GM12864 (cell line): ENCODE measurements at places on chromosomes 11 and 22.

DNA sequence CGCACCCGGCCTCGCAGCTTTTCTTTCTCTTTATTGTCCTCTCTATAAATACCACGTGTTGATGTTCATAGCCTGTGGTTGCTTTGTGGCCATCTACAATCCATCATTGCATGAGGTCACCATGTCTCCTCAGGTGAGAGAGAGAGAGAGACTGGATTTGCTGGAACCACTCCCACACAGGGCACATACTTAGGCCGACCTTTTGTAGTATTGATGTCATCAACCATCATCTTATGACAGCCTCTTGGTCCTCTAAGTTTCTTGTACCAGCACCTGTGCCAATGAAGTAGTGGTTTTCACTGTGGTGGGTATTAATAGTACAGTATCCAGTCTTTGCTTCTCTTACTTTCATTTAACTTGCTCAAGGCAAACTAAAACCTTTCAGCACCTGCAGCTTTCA is 22.8 kb upstream of the P2RY6 start:
- no peak for DNase-seq

GRCh38 chr11:60633645-60634044 is 65.8 kb upstream of the MS4A8 start:
- no peak for DNase-seq

DNA sequence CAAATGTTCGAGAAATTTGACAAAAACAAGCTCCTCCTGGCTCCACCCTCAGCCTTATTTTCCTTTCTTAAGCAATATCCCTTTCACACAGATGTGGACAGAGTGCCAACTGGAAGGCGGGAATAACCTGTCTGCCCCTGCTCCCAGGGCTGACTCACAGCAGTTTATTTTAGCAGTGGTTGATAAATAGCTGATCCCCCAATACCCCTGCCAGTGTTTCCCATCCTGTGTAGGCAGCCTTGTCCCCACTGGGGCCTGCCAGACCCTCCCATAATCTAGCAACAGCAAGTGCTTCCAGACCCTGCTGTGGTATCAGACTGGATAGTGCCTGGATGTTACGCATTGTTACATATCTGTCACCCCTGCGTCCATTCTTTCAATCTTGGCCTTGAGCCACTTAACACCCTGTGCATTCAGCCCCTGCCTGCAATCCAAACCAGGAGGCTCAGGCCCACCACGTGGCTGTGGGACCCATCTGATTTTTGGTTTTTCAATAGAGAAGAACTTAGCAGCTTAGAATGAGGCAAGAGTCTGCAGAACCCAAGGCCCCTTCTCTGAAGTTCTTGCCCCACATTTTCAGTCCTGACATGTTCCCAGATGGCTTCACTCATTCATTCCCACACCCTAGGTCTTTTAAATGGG is 53.7 kb downstream of the PARVA start:
- DNase-seq: no peak

GRCh38 chr11:81515566-81515965 is 1218.1 kb downstream of the FAM181B start:
- DNase-seq: no peak

- no peak for DNase-seq
Observed at GRCh38 chr11:48098024-48098423, 117.7 kb downstream of the PTPRJ start.

DNA sequence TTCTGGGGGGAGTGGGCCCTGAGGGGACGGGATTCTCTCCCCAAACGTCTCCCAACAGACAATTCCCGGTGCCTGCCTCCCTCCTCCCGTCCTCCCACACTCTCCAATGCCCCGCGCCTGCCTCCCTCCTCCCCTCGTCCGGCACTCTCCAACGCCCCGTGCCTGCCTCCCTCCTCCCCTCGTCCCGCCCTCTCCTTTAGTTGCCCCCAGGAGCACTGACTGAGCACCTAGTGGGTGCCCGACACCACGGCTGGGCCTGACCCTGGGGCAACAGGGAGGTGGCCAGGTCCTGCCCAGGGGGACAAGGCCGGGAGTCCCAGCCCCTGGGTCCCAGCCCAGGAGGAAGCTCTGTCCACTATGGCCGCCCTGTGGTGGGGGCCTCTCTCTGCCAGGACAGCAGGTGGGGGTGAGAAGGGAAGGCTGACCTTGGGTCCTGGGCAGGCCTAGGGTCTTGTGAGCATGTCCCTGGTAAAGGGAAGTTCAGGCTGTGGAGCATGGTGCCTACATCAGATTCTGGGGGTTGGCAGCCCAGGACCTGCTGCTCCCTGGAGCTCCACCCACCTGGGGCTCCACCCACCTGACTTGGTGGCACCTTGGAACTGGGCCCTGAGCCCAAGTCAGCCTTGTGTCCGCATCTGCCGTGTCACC is 942.3 kb downstream of the BRD1 start:
- no peak for DNase-seq

GRCh38 chr11:123110397-123110796 is 48.5 kb upstream of the HSPA8 start:
- DNase-seq: no peak

DNA sequence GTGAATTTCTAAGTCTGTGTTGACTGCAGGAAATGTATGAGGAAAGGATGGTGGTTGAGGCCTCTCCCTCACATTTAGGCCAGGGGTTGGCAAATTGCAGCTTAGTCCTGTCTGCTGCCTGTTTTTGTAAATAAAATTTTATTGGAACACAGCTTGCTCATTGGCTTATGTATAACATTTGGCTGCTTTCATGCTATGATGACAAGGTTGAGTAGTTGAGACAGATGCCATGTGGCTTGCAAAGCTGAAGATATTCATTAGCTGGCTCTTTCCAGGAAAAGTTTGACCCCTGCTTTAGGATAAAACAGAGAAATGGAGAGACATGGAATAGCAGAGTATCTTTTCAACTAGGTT is 46.2 kb downstream of the BCR start:
- DNase-seq: no peak

- no peak for DNase-seq
Observed at GRCh38 chr11:50080256-50080655, 47.6 kb downstream of the OR4C45 start.
